ENCODE measurements at places on chromosomes 16 and 17. TPM values are rescaled to one million over a fixed set of nuclear protein-coding genes. Genes with fewer than 3 reads are reported as not detected.

- DNase-seq, result no peak
These were observed 199.4 kb downstream of the AATF start for GRCh38 chr17:37148156-37148555.

DNA sequence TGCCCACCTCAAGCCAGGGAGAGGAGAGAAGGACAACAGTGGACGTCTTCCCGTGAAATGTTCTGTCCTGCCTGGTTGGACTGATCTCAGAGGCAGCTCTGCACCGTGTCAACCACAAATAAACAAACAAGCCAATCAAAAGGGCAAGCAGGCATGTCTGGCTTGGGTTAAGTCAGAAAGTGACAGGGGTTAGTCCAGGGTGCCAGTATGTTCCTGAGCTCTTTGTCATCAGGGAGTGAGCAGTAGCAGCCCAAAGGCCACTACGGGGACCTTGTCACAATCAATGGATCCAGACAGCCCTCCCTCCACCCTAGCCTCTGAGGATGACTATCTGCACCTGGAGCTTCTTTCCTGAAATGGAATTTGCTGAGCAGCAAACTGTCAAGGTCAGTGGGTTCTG is 35.0 kb downstream of the CNGB1 start:
- DNase-seq, result no peak

- DNase-seq, result no peak
These were observed 1.2 kb downstream of the B9D1 start for GRCh38 chr17:19361326-19361725.

- DNase-seq, result no peak
These were observed 51.5 kb upstream of the AQP8 start for GRCh38 chr16:25165284-25165683.

DNA sequence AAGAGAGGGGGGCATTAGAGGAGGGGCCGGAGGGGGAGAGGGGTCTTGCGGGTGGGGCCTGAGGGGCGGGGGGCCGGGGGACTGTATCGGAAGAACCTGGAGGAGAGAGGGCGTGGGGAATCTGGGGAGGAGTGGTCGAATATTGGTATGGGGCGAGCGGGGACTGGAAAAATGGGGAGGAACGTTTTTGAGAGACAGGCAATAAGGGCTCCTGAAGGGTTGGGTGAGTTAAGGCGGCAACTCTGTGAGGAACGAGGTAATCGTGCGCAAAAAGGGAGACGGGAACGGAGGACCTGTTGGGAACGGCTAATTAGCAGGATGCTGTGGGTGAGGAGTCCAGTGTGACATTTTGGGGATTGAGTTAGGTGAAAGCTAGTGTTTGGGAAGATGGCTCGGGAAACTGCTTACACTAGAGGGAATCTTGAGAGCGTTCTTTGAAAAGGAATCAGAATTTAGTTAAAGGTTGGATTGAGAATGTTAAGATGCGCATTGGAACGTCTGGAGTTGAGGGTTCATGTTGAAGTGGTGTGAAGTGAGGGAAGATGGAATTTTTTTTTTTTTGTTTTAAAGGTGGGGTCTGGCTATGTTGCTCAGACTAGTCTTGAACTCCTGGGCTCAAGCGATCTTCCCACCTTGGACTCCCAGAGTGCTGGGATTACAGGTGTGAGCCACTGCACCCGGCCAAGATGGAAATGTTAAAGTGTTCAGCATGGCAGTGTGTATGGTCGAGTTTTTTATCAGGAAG is 662 bp downstream of the WIPF2 start:
- DNase-seq, result no peak

- DNase-seq, result no peak
These were observed 111.1 kb downstream of the OR1D5 start for GRCh38 chr17:2952174-2952845.

- no peak for DNase-seq
These were observed 16.2 kb upstream of the NOG start for GRCh38 chr17:56577190-56577842.

DNA sequence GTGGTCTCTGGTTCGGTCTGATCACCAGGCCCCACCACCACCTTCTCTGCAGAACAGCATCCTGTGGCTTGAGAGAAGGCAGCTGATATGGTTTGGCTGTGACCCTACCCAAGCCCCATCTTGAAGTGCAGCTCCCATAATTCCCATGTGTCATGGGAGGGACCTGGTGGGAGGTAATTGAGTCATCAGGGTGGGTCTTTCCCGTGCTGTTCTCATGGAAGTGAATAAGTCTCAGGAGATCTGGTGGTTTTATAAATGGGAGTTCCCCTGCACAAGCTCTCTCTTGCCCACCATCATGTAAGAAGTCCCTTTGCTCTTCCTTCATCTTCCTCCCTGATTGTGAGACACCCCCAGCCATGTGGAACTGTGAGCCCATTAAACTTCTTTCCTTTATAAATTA is 352.3 kb upstream of the CDH5 start:
- no peak for DNase-seq

- DNase-seq, result no peak
These were observed 1.4 kb upstream of the WDR45B start for GRCh38 chr17:82649501-82650261.

- DNase-seq, result no peak
These were observed 9.9 kb downstream of the MTSS2 start for GRCh38 chr16:70675851-70676513.

DNA sequence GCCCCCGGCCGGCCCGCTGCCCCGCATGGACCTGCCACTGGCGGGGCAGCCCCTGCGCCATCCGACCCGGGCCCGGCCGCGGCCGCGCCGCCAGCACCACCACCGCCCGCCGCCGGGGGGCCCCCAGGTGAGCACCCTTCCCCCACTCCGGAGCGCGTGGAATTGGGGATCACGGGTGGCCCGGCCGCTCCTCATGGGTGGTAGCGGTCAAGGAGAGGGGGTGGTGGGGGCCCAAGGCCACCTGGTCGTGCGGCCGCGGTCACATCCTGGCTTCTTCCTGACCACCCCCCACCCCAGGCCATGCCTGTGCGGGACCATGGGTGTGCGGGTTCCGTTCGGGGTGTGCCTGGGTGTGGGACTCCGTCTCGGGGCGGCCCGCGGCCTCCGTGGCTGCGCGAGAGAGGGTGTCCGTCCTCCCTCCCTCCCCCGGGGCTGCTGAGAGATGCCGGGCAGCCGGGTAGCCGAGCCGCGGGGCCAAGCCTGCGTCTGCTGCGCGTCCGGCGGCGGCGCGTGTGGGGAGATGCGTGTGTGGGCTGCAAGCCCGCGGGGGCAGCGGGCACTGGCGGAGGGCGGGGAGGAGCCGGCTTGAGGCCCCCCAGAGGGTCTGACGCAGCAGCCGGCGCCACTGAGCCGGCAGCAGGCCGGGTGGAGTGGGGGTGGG is 6.8 kb downstream of the ACD start:
- DNase-seq, result no peak

- no peak for DNase-seq
These were observed 14.9 kb upstream of the CBFA2T3 start for GRCh38 chr16:88991813-88992350.

DNA sequence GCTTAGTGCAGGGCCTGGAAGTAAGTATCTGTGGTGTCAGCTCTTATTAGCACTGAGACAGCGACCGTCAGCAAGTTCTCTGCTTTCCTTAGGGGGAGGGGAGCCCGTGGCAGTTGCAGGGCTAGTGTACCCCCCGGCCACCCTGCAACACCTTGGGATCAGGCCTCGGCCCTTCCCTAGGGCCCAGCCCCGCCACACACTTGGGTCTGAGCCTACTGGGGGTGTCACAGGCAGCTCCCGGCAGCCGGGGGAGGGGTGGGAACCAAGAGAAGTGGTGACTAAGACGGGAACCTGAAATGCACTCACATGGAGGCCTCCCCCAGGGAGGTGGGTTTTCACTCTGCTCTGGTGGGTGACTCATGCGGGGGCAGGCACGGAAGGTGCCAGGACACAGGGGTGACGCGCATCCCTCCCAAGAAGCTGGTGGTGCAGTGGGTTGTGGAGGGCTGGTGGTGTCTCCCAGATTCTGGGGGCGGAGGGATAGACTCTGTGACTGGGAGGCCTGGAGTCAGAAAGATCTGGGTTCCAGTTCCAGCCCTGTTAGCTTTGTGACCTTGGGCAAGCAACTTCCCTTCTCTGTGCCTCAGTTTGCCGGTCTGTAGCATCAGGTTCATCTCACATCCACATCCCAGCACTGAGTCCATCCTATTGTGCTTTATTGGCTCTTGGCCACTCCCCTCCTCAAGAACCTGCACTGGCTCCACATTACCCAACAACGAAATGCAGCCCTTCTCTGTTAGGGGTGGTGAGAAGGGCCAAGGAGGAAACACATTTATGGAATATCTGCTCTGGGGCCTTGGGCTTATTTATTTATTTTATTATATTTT is 44.5 kb downstream of the LAT start:
- peak; percentile 96 for DNase-seq

- DNase-seq, result no peak
These were observed 2.3 kb upstream of the SOX9 start for GRCh38 chr17:72118335-72119076.

DNA sequence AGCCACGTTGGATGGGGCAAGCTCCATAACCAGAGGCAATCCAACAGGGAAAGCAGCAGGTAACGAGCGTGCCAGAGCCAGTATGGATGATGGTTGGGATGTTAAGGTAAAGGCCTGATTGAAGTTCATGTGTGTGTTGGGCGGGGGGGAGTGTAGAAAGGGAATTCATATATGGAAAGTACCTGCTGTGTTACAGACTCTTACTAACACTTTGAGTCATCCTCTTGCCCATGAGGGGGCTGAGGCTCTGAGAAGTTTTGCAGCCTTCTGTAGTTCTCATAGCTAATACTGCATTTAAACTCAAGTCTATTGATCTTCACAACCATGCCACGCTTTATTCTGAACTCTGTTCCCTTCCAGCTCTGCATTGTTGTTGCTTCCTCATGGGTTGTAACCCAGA is 28.5 kb downstream of the SYCE1L start:
- no peak for DNase-seq

- no peak for DNase-seq
These were observed 13.5 kb downstream of the SPATA32 start for GRCh38 chr17:45248132-45248957.

GRCh38 chr16:84763164-84763563 is 56.6 kb upstream of the CRISPLD2 start:
- no peak for DNase-seq

DNA sequence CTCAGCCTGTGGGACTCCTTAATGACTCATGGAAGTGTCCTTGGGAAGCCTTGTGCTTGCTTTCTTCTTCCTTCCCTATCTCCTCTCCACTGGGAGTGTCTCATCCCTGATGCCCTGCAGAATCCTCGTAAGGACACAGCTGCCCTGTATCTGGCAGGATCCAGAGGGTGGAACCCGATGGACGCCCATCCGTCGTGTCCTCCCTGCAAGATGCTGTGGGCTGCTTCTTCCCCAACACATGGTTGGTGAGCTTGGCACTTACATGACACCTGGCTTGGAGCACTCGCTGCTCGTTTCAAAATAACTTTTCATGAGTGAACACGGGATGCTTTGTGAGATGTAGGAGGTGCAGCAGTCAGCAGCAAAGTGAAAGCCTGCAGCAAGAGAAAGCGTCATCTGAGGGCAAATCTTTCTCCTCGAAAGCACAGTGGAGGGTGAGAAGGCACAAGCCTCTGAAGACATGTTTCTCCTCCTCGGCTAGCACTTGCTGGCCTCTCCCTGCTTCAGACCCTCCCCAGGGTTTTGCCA is 3.3 kb downstream of the CCL15 start:
- DNase-seq, result no peak

- peak; percentile 34 for DNase-seq
These were observed 7.2 kb downstream of the SRCIN1 start for GRCh38 chr17:38598536-38598935.

DNA sequence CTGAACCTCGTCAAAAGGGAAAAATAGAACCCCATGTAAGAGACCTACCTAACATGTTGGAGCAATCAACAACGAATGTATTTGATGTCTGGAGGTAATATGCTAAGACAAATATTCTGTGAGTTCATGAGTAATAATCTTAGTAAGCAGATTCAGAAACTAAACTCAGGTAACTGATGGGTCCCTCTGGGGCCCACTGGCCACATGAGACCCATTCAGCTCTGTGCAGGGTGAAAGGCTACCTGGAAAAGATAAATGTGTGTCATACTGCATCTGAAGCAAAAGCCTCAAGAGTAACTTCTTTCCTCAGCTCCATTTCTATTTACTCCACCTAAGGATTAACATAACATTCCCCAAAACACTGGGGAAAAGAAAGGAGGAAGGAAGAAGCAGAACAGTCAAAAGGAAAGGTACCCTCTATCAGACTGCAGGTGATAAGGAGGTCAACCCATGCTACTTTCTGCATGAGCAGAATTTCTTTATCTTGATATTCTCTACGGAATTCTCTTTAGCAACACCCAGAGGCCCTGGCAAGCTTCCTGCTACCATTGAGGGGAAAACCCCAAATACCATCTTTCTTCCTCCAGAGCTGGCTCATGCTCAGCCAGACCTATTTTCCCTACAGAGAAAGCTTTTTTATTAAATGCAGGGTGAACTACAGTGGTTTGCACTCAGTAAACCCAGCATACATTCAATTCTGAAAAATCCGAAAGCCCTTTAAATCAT is 37.7 kb upstream of the ABCA6 start:
- peak; percentile 7 for DNase-seq

DNA sequence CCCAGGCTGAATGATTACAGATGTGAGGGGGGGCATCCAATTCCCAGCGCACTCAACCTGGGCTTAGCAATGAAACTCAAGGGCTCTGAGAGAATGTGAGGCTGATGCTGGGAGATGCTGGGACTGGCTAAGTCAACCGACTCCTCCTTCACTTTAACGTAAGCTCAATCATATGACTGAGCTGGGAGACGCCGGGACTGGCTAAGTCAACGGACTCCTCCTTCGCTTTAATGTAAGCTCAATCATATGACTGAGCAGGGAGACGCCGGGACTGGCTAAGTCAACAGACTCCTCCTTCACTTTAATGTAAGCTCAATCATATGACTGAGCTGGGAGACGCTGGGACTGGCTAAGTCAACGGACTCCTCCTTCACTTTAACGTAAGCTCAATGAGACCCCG is 179.4 kb downstream of the VPS53 start:
- no peak for DNase-seq

- no peak for DNase-seq
These were observed 4.6 kb upstream of the PMP22 start for GRCh38 chr17:15269780-15270089.

DNA sequence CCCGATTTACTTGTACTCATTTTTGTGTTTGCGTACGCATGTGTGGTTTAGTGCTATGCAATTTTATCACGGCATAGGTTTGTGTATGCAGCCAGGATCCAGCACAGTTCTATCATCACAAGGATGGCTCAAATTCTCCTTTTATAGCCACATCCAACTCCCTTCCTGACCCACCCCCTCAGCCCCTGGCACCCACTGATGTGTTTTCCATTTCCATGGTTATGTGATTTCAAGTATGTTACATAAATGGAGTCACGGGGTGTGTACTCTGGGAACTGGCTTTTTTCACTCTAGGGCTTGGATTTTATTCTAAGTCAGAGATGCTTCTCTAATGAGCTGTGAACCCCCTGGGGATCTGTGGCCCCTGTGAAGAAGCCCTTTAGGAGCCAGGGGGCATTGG is 16.8 kb downstream of the IL4R start:
- DNase-seq, result no peak

HS3ST6 gene
- 0.89 TPM for total RNA-seq

ZNF469 gene
- 10.5 TPM for total RNA-seq

PSMC3IP gene
- total RNA-seq, result 7.9 TPM

PRSS53 gene
- total RNA-seq, result 2.1 TPM

NXN gene
- total RNA-seq, result 30.2 TPM

IGFBP4 gene
- total RNA-seq, result 53.6 TPM

CCL15 gene
- not detected for total RNA-seq

UTS2R gene
- not detected for total RNA-seq

CNGB1 gene
- total RNA-seq, result not detected

PRSS21 gene
- total RNA-seq, result 0.29 TPM

STX1B gene
- 0.29 TPM for total RNA-seq

OTOP3 gene
- not detected for total RNA-seq

RAB37 gene
- total RNA-seq, result 0.82 TPM

TBX2 gene
- 7.7 TPM for total RNA-seq

STH gene
- not detected for total RNA-seq
